ENCODE measurements at places on chromosomes 3 and 15. TPM values are rescaled to one million over a fixed set of nuclear protein-coding genes. Genes with fewer than 3 reads are reported as not detected.

ALDH1A2 gene
- not detected for total RNA-seq

MASP1 gene
- not detected for total RNA-seq

RETNLB gene
- not detected for total RNA-seq

ITIH3 gene
- 0.23 TPM for total RNA-seq

DPPA2 gene
- not detected for total RNA-seq

DNA sequence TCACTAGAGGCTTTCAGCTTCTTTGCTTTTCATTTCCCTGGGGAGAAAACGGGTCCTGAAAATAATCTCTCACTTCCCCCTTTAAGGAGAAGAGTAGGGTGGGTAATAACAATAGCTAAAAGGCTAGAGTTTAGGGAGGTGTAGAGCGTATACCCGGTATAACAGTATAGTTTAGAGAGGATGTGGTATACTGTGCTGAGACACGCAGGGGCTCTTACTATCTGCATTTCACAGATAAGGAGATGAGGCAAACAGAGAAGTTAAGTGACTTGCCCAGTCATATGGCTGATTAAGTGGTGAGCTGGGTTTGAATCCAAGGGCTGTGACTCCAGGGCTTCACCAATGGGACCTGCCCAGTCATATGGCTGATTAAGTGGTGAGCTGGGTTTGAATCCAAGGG is 15.0 kb upstream of the KCNMB3 start:
- no peak for DNase-seq

DNA sequence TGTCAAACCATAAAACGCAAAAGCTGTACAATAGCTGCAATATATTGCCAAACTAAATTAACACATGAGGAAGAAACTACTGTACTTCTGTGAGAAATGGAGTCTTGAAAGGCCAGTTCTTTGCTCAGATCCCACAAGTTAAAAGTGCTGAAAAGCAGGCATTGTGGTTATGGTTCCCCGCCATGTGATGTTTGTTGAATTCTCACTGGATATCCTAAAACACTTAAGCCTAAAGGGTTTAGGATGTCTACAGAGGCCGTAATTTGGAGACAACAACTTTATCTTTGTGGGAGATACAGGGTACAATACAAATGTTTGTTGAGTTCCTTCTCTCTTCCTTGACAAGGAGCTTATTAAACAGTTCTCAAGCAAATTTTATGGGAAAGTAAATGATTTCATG is 53.2 kb downstream of the TMEM212 start:
- no peak for DNase-seq

- no peak for DNase-seq
Observed at GRCh38 chr15:92627014-92627413, 28.6 kb downstream of the FAM174B start.

DNA sequence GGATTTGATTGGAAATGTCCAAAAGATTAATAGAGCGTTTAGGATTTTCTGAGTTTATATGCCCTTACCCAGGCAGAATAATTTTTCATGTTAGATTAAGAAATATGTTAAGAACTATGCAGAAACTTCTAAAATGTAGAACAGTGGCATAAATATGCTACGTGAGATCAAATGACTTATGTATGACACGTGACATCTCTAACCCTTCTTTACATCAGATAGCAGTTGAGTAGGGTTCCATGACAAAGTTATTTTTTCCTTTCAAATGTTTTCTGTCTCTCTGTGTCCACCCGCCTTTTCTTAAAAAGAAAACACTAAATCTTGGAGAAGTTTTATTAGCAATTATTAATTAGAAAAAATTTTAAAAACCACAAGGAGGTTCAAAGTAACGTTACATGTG is 8.6 kb upstream of the TFG start:
- DNase-seq, result no peak

DNA sequence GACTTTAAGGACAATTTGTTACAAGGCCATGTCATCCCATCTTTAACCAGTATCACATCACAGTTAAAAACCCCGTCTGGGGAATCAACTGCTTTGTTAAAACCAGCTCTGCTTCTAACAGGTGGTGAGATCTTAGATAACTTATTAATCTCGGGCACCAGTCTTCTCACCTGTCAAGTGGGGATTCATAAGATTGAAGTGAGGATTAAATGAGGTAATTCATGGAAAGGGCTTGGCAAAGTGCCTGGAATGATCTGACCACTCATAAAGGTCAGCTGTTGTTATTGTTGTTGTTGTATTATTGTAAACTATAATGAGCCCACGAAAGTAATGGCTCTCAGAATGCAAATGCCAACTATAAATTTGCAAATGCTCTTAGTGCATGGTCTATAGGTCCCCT is 30.1 kb upstream of the SLC24A5 start:
- no peak for DNase-seq

DNA sequence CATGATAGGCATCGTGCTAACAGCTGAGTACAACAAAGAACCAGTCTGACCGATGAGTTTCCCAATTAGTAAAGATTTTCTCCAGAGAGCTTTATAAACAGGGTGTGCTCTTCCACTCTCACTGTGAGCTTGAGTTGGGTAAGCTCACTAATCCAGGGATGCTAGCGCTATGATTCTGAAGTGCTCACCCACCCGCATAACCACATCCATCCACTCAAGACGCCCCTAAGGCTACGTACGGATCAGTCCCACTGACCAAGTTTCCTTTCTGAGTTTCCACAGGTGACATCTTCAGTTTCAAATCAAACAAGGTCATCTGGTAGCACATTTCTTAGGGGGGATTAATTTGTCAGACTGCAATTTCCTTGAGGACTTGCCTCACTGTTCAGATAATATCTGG is 141.1 kb upstream of the ABI3BP start:
- DNase-seq, result no peak

DNA sequence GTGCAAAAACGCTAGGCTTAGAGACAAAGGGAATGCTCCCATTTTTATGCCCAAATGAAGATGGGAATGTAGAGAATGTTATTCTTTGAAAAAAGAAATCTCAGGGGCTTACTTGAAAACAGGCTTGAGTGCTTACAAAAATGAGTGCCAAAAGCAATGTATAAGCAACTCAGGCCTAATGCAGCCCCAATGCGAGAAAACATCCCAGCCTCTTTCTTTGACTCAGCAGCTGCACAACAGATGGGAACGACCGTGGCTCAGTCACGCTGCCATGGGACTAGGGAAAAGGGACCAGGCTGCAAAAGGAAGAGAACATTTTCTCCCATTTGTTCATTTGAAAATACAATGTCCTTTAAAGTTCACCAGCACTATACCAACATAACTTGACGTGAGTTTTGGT is 246.4 kb upstream of the LRIG1 start:
- DNase-seq, result no peak

- no peak for DNase-seq
Observed at GRCh38 chr15:64092864-64093626, 593 bp downstream of the CIAO2A start.

GRCh38 chr15:39874890-39875549 is 45.0 kb downstream of the GPR176 start:
- DNase-seq, result peak; percentile 18

Measured in T-cell (primary cell).